ENCODE measurements at places on chromosomes 4 and X. TPM values are rescaled to one million over a fixed set of nuclear protein-coding genes. Genes with fewer than 3 reads are reported as not detected.

Gene RBPJ
- 461 TPM for polyA plus RNA-seq

Gene IL2
- not detected for polyA plus RNA-seq

Gene UNC5C
- polyA plus RNA-seq = 0.16 TPM

Gene TMA16
- 96.1 TPM for polyA plus RNA-seq

Gene PPP1R2C
- not detected for polyA plus RNA-seq

Gene MAGEA6
- 0.30 TPM for polyA plus RNA-seq

Gene BANK1
- 0.49 TPM for polyA plus RNA-seq

Gene TLR3
- 0.32 TPM for polyA plus RNA-seq

Gene HERC6
- 2.8 TPM for polyA plus RNA-seq

Gene OPRPN
- polyA plus RNA-seq = not detected

Gene UGT2A1
- polyA plus RNA-seq = not detected

Gene SASH3
- polyA plus RNA-seq = 0.18 TPM

Gene F11
- not detected for polyA plus RNA-seq

Gene CD99L2
- polyA plus RNA-seq = 2.3 TPM

Gene ZNF330
- 38.9 TPM for polyA plus RNA-seq

Gene CCDC120
- 3.6 TPM for polyA plus RNA-seq

Gene HMGB3
- 633 TPM for polyA plus RNA-seq

Gene POF1B
- not detected for polyA plus RNA-seq

Gene GLRB
- 1.1 TPM for polyA plus RNA-seq

Gene MSANTD1
- 0.31 TPM for polyA plus RNA-seq

Gene DCAF4L1
- 0.55 TPM for polyA plus RNA-seq

Gene FMR1NB
- polyA plus RNA-seq = not detected

Gene ZGRF1
- polyA plus RNA-seq = 28.9 TPM

Gene HMGN5
- 155 TPM for polyA plus RNA-seq

Gene TRIM75
- not detected for polyA plus RNA-seq

Gene STATH
- not detected for polyA plus RNA-seq

Gene NPY2R
- polyA plus RNA-seq = 0.16 TPM

Gene SLC9A7
- 2.5 TPM for polyA plus RNA-seq

Gene ARSJ
- polyA plus RNA-seq = 2.1 TPM

Gene FOXR2
- polyA plus RNA-seq = not detected

Gene SETD7
- 1.1 TPM for polyA plus RNA-seq

Gene COMMD8
- 17.4 TPM for polyA plus RNA-seq

Gene MAGEA2B
- 3.1 TPM for polyA plus RNA-seq

Gene MAGIX
- polyA plus RNA-seq = 1.6 TPM

Gene GPR34
- 0.17 TPM for polyA plus RNA-seq

Gene ASB12
- 1.1 TPM for polyA plus RNA-seq

Gene TEX13D
- polyA plus RNA-seq = not detected

Gene ETDA
- polyA plus RNA-seq = not detected

Gene MAP7D2
- 1.6 TPM for polyA plus RNA-seq

Gene HOPX
- polyA plus RNA-seq = not detected

Gene CSAG1
- 0.27 TPM for polyA plus RNA-seq

Gene CLCN4
- 1.2 TPM for polyA plus RNA-seq

Gene TXK
- not detected for polyA plus RNA-seq

Gene HPSE
- 2.2 TPM for polyA plus RNA-seq

Gene RASL11B
- 69.7 TPM for polyA plus RNA-seq

Gene MAGEA8
- not detected for polyA plus RNA-seq

Gene STS
- polyA plus RNA-seq = 0.44 TPM

Gene MAGEC2
- not detected for polyA plus RNA-seq

Gene SLC6A14
- not detected for polyA plus RNA-seq

Gene CDX4
- polyA plus RNA-seq = 2.7 TPM

Gene AVPR2
- polyA plus RNA-seq = not detected

Gene AKAP4
- polyA plus RNA-seq = not detected

Gene MAGEA9B
- not detected for polyA plus RNA-seq

Gene HDAC6
- polyA plus RNA-seq = 33.0 TPM

Gene CDKL5
- 7.5 TPM for polyA plus RNA-seq
